ENCODE measurements at places on chromosomes 2 and 18.

DNA sequence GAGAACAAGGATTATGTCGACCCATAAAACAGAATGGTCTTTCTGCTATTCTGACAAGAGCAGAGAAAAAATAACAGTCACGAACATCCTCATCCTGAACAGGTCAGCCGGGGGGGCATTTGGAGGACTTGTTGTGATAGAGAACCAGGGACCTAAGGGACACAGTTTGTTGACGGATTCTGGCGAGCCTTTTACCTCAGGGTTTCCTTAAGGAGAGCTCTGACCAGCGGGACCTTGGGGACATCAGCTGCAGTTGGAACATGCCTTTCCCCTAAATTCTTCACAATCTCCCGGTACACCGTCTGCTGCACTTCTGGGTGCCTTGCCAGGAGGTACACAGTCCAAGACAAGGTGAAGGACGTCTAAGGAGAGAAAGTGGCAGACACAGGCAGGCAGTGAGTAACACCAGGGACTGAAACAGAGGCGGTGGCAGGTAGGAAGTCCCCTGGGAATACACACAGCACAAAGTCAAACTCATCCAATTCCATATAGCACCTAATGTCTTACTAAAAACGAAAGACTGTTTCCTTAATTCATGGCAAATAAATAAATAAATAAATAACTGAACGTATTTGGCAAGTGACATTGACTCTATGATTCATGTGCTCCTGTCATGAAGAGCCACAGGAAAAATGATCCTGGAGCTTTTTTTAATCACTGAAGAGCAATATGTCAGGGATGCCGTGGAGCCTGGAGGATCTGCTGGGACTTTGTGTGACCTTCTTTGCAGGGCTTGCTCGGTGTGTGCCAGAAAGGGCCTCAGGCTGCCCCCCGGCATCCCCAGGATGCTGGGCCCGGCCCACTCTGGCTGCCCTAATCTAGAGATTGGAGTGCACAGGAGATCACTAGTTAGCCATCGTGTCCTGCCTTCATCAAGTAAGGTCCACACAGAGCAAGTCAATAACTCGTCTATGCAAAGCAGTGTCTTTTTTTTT lies 24.7 kb downstream of the CYP27C1 start:
- DNase-seq: no peak

DNA sequence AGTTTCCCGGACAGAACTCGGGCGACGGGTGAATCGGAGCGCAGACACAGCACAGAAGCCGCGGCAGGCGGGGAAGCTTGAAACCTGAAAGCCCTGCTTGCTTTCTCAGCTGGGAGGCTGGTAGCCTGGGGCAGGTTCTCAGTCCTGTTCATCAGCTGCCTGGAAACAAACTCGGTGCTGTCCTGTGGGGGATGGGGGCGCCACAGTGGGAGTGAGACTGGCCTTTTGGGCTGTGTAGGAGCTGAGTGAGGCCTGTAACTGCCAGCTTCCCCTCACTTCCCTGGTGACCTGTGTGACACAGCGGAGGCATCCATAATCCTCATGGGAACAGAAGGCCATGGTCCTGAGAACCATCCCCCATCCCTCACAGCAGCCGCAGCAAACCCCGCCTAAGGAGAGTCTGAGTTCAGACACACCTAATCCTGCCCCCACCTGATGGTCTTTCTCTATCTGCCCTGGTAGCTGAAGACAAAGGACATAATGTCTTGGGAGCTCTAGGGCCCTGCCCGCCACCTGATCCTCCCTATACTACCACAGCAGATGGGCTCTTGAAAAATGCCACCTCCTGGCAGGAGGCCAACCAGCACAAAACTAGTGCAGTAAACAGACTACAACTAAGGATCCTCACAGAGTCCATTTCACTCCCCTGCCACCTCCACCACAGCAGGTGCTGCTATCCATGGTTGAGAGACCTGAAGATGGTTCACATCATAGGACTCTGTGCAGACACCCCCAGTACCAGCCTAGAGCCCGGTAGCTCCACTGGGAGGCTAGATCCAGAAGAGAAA lies 52.7 kb upstream of the LDLRAD4 start:
- no peak for DNase-seq

DNA sequence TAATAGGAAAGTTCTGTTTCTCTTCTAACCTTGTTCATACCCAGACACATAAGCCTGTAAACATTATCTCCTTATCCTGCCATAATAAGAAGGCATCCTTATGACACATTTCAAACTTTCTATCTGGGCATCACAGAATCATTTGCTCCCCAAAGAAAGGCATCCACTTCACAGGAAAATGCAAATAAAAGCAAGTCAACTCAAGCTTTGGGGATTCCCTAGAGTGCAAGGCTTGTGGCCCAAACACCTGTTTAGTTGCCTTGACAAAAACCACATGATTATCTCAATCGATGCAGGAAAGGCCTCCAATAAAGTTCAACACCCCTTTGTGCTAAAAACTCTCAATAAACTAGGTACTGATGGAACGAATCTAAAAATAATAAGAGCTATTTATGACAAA lies 195.7 kb upstream of the GALNT5 start:
- DNase-seq: no peak

DNA sequence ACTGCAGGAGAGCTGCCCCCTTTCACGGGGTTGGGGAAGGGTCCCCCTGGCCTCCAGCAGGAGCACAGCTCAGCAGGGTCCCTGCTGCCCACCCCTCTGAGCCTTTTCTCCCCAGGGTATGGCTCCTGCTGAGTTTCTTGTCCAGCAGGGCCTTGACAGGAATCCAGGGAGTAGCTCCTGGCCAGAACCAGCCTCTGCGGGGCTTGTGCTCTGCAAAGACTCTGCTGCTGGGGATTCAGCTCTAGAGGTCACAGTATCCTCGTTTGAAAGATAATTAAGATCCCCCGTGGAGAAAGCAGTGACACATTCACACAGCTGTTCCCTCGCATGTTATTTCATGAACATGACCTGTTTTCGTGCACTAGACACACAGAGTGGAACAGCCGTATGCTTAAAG lies 21.2 kb downstream of the FOSL2 start:
- no peak for DNase-seq

DNA sequence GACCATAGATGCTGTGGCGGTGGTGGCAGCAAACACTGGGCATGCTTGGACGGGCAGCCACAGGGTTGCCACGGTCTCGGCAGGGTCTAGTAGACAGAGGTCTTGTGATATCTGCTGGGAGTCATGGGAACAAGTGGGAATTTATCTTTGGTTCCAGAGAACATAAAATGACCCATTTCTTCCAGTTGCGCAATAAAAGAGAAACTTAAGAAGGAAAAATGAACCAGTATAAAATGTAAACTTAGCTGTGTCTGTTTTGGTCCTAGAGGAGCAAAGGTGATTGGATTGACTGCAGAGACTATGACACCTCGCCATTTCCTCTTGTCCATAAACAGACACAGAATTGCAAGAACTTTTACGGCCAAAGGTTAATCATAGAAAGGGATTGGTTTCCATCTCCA lies 132.6 kb upstream of the RBBP8 start:
- no peak for DNase-seq
